ENCODE measurements at places on chromosomes 3 and 15. TPM values are rescaled to one million over a fixed set of nuclear protein-coding genes. Genes with fewer than 3 reads are reported as not detected.

GRCh38 chr3:101848326-101848725, 988 bp upstream of the NFKBIZ start:
- DNase-seq = no peak

GRCh38 chr15:94387442-94387841, 156.1 kb downstream of the MCTP2 start:
- no peak for DNase-seq

DNA sequence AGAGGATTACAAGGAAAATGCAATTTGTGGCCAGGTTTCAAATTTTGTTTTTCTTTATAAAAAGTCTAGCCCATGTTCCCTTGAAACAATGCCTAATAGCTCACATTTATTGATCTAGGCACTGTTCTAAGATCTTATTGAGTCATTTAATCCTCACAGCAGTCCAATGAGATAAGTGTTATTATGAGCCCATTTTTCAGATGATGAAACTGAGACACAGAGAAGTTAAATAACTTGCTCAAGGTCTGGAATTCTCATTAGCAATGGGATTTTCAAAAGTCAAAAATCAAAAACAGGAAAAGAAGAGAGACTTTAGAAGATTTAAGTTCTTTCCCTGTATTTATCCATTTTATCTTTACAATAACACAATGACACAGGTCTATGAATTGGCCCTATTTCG, 90.0 kb upstream of the COL6A5 start:
- DNase-seq = no peak

- DNase-seq = peak; percentile 61
Measured at GRCh38 chr15:89447676-89448075, 48.7 kb downstream of the RHCG start.

DNA sequence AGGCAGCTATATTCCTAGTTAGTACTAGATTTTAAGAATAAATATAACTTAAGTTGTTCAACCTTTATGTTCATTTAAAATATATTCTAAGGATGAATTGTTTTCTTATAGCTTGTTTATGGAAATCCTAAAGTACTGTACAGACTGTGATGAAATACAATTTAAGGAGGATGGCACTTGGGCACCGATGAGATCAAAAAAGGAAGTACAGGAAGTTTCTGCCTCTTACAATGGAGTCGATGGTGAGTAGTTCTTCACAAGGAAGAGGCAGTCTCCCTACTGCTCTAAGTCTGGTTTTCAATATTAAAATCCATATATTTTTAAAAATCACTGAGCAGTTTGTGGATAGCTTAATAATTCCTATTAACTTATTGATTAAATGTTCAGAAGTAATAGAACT, 29.6 kb downstream of the CALML4 start:
- DNase-seq = no peak

- peak; percentile 91 for DNase-seq
Measured at GRCh38 chr15:99409097-99409473, 156.7 kb upstream of the MEF2A start.

PPP1R14D gene
- total RNA-seq = not detected

- no peak for DNase-seq
Measured at GRCh38 chr15:40693904-40694687, 878 bp upstream of the RAD51 start.

- DNase-seq = no peak
Measured at GRCh38 chr3:146558781-146559180, 14.4 kb upstream of the PLSCR1 start.

GRCh38 chr3:189272500-189273119, 100.8 kb downstream of the TPRG1 start:
- no peak for DNase-seq

IL5RA gene
- total RNA-seq = 0.46 TPM

DNA sequence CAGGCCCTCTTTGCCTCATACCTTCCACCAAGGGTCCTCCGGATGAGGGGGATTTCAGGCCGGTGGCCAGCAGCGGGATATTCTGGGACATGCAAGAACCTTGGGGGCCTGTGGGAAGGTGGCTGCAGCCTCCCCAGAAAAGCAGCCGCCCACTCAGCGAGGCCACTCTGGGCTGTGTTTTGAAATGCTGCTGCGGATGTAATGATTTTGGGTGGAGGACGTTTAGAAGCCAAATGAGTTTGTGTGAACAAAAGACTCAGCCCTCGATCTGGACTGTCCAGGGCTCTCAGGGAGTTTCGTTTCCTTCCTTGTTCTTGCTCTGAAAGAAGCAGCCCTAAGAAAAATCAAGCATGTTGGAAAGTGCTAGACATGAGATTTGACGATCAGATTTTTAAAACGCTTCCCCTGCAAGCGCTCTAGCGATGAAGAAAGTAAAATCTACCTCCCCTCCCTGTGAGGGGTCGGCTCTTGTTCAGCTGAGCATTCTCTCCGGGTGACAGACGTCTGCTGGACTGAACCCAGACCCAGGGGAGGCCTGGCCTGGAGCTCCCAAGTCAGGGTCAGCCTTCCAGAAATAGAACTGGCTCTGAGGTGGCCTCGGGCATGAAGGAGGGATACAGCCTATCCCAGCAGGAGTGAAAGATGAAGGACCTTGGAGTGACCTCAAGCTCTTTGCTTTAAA, 12.9 kb downstream of the HEG1 start:
- peak; percentile 85 for DNase-seq

AADAC gene
- 0.42 TPM for total RNA-seq

DNA sequence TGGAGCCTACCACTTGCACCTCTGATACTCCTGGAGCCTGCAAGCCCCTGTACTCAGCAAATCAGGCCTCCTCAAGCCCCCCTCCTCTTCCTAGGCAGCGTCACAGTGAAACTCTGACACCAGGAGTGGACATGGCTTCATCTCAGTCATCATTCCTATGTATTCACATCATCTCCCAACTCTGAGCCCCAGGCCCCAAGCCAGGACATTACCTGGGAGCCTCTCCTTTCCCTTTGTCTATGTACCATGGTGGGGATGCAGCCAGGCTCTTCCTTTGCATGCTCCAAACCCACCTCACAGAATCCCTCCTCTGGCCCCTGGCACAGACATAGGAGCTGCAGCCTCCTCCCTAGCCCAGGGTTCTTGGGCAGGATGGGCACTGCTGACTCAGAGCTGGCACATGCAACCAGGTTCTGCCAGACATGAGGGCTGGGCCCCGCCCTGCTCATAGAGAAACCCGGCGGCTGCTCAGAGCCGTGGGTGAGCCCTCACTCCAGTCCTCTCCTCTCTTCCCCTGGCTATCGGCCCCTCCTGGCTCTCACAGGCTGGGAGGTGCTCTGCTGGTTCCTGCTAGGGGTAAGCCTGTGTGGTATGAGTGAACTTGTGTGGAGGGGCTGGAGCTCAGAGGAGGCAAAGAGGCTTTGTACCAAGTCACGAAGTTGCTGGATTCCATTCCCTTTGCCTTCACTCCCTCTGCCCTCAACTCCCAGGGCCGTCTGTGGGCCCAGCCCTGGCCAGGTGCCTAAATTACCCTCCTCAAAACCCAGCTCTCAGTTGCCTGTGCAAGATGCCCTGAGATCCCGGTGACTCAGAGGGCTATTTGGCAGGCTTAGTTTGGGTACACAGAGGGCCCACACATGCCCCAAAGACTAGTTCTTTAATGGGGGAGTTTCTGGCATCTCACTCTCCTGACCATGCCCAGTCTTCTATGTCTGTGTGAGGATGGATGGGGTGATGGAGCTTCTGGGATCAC, 1.9 kb upstream of the PLCD1 start:
- DNase-seq = no peak

- DNase-seq = no peak
Measured at GRCh38 chr15:37045859-37046740, 54.2 kb downstream of the MEIS2 start.

DNA sequence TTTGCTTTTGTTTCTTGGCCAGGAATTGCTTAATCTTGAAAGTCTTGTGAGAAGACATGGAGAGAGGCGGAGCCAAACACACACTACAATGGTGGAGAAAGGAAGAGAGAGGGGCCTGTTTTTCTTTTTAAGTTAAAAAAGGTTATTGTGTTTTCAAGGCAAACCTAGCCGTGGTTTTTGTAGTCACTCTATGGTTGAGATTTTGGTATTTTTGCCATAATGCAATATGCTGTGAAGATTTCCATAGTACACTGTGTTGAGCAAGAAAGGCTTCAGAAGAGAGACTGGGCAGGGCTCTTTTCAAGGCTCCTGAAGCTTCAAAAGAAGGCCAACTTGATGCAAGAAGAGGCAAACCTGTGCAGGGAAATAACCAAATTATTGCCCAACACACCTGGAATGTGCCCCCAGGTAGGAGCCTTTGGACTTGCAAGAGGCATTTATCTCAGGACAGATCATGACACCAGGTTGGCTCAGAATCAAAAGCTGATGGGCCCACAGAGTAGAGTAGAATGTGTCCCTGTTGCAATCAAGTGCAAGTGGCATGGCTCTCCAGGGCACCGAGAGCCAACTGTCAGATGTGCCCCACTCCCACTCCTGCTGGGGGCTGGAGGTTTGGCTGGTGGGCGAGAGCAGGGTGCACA, 22.1 kb downstream of the AMOTL2 start:
- DNase-seq = no peak

GRCh38 chr3:44330444-44330843, 8.1 kb upstream of the TCAIM start:
- DNase-seq = no peak

Measured in posterior vena cava (tissue), 2 donors.